ENCODE measurements at places on chromosomes 2 and 18.

- no peak for DNase-seq
Measured at GRCh38 chr2:30883822-30884221, 76.6 kb upstream of the CAPN13 start.

DNA sequence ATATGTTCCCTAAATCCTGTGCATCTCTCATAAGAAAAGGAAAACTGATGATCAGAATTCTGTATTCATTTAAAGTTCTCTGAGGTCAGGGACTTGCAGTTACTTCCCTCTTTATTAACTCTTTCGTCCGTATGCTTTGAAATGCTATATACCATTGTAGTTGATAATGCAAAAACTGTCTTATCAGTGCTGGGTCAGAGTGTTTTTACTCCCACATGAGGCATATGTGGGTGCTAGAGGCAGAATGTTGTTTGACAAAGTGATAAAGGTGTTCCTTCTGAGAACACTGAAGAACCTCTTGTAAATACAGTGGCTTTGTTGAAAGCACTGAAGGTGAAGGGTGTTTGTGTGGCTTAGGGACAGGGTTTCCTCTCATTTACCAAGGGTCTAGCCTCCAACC, 136.5 kb upstream of the NFATC1 start:
- DNase-seq: peak; percentile 15

DNA sequence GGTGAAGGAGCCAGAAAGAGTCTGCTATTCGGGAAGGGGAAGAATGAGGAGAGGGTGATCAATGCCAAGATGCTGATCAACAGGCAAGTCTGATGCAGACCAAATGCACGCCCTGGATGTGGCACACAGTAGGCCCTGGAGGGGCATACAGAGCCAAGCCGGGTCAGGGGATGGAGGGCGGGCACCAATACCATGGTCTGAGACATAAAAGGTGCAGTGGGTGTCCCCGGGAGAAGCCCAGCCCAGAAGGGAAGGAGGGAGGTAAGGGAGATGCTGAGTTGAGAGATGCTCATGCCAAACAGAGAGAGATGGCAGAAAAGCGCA, 66.6 kb upstream of the ID2 start:
- DNase-seq: no peak

DNA sequence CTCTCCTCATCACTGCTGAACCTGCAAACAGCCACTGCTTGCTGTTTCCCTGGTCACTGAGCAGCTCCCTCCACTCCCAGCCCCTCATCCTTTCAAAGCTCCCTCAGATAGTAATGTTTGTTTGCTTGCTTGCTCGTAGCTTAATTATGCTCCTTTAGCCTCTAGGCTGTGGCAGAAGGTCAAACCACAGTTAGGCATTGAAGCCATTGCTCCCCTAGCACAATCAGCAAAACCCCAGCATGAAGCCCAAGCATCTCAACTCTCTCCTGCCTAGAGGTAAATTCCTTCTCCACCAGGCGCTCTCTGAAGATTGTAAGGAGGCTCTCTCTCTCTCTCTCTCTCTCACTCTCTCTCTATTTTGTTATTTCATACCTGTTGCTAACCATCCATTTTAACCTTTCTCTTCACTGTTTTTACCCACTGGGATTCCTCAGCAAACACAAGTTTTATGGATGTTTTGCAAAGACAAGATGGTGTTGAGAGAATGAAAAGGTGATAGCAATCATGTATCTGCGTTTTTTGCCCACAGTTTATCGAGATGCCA, 135.9 kb upstream of the HNRNPA3 start:
- DNase-seq: no peak

DNA sequence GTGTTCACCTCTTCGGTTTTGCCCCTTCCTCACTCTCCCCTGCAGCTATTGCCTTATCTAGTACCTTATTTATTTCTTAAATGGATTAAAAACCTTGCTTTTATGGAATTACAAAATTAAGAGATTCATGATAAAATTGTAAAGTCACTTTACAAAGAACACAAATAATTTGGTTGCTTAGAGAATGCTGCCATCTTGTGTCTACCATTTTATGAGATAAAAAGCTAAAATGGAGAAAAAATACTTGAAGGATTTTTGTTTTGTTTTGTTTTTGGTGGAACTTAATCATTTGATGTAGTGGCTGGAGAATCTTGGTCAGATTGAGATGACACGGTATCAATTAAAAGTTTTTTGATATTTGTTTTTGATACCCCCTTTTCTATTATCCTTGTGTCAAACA, 69.6 kb downstream of the R3HDM1 start:
- DNase-seq: peak; percentile 43

- DNase-seq: no peak
Measured at GRCh38 chr2:122193622-122194021, 438.2 kb downstream of the TSN start.

- peak; percentile 17 for DNase-seq
Measured at GRCh38 chr2:58239243-58239925, 1.7 kb downstream of the FANCL start.

GRCh38 chr2:50388324-50388723, 643.6 kb downstream of the NRXN1 start:
- DNase-seq: no peak

DNA sequence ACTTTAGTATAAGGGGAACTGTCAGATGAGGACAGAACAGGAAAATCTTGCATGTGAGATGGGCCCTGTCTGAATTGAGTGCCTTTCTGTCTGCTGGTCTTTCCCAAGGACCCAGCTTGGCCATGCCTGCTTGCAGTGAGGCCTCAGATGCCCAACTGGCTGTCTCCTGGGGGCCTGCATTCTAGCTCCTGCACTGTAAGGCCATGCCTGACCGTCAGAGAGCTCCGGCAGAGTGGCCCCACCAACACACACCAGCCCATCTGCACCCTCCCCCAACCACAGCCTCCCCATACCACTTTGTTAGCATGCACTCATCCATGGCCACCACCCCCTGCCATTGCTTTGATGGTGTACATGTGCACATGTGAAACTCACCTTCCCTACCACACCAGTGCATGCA, 190.4 kb upstream of the RPRM start:
- no peak for DNase-seq

DNA sequence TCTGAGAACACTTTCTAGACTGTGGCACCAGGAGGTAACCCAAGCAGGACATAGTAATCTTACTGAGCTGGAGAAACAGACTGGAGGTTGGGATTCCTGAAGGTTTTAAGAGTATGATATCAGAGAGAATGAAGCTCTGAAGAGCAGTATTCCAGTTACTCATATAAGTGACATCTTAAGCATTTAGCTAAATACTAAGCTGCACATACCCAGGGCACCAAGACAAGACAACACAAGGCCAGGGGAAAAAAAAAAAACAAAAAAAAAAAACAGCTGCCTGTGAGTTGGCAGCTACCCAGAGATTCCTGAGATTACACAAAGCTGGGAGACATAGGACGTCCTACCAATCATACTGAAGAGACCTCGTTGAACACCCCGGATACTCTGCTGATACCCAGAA, 175.8 kb downstream of the SRBD1 start:
- DNase-seq: no peak

DNA sequence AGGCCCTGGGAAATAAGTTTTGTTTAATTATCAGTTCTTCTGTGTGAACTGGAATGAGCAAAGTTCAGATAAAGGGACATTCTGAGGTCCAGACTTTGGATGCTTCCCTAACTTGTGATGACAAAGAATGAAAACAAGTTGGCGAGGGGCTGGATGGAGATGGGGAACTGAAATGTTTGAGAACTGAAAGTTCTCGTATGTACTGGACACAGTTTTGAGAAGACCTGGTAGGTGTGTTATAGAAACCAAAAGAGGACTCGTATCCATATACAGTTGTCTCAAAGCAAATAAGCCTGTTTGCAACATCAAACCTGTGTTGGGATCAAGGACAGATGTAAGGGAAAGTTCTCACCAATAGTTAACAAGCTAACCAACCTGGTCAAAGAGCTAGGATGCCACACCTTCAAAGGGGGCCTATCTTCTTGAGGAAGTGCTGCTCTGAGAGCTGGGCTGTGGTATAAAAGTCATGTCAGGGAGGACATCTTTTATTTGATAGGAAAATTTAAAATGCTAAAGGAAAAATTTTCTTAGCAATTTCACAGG, at the start of gene UPP2:
Gene UPP2, plus strand, starts transcription at position 493 of the 543 bp plus-strand sequence. CDS start 188 bp downstream, outside the sequence.
- DNase-seq: no peak

DNA sequence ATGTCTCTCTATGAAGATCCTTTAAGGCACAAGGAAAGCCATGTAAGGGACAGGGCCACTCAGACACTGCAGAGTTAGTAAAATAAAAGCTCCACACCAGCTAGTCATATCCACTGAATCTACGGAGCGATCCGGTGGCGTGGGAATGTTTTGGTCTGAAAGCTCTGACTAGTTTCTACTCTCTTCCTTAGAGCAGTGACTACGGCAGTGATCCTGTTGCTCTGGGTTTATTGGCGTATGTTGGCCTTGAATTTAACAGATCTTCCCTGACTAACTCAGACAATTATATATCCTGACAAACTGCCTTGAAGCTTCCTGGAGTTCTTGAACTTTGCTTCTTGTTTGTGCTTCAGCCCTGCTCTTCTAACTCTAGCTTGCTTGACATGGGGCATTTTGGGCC, 115.3 kb upstream of the FZD5 start:
- DNase-seq: no peak

- DNase-seq: no peak
Measured at GRCh38 chr2:241788572-241788971, 11.9 kb downstream of the GAL3ST2 start.

GRCh38 chr18:74290794-74291471, 830 bp downstream of the CYB5A start:
- DNase-seq: peak; percentile 7

DNA sequence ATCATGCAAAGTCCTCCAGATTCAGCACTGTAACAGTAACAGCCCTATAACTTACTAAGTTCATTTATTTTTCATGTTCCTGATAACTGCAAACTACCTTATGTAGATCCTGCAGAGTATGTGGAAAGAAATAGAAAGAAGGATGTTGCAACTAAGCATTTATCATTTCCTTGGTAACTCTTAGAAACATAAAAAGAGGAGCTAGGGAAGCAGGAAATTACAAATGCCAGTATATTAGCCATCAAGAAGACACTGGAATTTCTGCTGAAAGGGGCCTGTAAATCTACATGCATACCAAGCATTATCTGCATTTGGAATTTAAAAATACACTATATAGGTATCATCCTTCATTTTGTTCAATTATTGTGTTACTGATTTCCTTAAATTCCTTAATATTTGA, 66.8 kb downstream of the PDE11A start:
- no peak for DNase-seq

DNA sequence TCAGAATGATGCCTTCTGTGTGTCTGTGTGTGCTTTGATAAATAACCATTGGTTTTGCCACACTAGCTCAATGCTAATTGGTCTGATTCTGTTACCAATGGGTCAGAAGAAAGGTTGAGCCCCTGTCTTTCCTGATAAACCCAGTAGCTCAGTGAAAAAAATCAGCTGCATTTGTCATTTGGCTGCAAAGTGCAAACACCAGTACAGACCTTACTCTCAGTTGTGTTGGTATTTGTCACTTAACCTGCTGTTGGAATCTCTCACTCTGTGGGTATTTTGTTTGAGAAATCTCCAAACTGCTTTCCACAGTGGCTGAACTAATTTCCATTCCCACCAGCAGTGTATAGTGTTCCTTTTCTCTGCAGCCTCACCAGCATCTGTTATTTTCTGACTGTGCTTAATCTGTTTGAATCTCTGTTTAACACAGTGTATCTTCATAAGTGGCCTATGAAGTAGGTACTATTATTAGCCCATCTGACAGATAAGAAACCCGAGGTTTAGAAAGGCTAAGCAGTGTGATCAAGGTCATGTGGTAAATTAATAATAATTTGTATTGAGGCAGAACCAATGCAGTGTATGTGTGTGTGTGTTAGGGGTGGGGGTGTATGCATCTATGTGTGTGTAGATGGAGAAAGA, 26.7 kb downstream of the LIMS1 start:
- DNase-seq: no peak

DNA sequence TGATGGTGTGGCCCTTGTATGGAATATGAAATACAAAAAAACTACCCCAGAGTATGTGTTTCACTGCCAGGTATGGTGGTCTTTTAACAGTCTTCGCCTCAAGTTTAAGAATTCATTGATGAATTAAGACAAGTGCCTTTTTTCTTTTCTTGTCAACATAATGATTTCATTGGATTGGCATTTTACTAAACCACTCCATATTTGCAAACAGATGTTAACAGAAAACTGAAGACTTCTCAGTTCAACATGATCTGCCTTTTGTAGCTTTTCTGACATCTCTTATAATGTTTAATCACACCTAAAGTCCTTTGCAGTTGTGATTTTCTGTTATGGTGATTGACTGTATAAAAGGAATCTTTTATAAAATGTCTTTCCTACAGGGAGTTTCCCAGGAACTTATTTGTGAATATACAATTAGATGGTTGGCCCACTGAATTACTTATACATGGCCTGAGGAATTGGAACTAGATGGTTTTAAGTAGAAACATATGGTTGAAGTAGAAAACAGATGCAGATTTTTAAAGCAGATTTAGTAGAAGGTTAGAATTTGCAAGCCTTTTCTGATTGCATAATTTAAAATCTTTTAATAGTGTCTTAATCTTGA, 39.7 kb downstream of the DYNC1I2 start:
- no peak for DNase-seq

GRCh38 chr2:218229239-218229638, 12.2 kb downstream of the ARPC2 start:
- DNase-seq: peak; percentile 64

- DNase-seq: no peak
Measured at GRCh38 chr2:214503568-214503967, 92.7 kb downstream of the VWC2L start.

GRCh38 chr18:69397096-69397495, 3.6 kb upstream of the DOK6 start:
- DNase-seq: no peak

DNA sequence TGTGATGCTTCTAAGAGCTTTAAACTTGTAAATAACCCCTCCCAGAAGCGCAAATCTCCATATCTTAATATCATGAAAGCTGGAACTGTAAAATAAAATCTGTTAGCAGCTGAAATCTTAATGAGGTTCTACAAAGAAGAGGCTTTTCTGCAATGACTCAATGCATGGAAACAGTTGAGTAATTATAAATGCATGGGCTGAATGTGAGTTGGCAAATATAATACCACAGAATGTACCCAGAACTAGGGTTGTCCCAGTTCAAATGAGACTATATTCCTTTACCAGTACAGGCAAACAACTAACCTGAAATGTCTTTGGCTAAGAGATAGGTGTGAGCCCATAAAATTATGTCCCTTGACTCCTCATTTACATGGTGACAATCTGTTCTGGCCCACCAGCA, 52.9 kb downstream of the SATB2 start:
- no peak for DNase-seq

- DNase-seq: no peak
Measured at GRCh38 chr2:136127356-136127755, 9.4 kb upstream of the CXCR4 start.

DNA sequence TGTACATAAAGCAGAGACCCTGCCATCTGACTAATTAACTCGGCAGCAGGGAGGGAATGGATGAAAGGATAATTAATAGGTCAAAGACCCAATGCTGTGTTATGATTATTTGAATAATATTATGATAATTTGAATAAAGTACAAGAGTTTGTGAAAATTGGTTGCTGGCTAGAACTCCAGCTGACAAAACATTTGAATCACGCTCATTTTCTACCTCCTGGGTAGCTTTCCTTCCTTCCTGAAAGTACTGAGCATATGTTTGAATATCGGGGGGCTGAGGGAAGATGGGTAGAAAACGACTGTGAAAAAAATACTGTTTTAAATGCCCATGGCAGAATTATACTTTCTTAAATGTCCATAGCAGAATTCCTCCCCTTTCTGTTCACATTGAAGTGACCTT, 243.6 kb upstream of the RBMS1 start:
- no peak for DNase-seq
